AG04449 (cell line): ENCODE measurements at places on chromosomes 6 and 20.

DNA sequence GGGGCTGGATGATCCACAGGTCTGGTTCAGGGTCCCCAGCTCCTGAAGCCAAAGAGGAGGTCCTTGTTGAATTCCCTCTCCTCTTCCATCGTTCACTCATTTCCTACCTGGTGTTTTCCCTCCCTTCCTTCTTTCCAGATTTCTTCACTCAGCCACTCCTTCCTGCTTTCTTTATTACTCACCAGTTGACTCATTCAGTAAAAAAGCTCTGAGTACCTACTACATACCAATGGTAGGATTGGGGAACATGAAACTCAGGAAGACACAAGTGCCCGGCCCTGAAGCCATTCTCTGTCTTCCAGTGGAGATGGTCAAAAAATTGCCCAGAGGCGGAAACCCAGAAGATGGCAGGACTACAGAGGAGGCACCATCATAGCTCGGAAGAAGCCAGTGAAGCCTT lies 11.9 kb upstream of the NSFL1C start:
- DNase-seq: no peak

DNA sequence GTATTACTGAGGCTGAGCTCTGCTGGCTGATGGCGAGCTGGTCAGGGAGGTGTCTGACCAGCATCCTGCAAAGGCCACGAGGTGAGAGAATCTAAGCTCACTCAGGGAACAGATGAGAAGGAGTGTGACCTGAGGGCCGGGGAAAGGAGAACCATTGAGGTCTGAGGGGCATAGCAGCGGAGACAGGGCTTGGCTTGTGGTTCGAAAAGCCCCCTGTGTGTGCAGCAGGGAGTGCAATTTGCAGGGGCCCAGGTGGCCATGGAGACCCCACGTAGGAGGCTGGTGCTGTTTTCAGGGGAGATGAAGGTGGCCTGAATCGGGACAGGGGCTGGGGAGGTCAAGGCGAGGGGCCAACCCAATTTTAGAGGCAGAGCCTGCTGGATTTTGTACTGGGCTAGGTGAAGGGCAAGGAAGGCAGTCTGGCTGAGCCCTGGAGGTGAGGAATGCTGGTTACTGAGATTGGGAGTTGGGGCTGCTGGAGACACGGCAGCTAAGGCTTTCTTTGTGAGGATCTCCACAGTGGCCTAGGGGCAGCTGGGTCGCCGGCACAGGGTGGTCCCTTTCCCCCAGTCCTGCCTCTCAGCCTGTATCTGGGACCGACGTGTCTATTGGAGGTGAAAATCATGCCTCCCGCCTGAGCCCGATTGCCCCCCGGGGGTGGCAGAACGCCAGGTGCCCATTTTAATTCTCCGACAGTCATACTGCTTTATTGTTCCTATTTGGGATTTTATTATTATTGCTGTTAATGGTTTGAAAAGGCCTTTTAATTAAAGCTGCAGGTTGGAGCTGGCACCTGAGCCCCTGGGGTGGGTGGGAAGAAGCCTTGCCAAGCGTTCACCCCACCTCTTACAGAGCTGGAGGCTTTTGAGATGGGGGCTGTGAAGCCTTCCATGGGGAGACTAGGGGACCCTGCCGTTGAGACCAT lies 28.4 kb downstream of the DLGAP4 start:
- DNase-seq: no peak

GRCh38 chr6:37620519-37620918 lies 77.2 kb downstream of the MDGA1 start:
- no peak for DNase-seq

DNA sequence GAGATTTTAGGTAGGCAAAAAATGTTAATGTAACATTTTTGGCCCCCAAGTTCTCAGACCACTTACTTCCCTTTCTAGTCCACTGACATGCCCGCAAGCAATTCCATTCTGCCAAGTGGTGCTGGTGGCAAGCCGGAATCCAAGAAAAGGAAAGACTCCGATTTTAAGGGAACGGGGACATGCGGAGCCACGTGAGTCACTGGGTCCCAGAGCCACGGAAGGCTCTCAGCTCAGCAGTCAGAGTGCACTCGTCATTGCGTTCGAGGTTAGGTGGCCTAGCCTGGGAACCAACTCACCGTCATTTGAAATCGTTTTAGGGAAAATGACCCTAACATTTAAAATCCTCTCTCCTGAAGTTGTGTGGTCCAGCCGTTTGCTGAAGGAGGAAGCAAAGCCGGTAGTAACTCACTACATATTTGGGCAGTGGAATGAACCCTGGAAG lies 711 bp upstream of the SIRT5 start:
- DNase-seq: no peak

DNA sequence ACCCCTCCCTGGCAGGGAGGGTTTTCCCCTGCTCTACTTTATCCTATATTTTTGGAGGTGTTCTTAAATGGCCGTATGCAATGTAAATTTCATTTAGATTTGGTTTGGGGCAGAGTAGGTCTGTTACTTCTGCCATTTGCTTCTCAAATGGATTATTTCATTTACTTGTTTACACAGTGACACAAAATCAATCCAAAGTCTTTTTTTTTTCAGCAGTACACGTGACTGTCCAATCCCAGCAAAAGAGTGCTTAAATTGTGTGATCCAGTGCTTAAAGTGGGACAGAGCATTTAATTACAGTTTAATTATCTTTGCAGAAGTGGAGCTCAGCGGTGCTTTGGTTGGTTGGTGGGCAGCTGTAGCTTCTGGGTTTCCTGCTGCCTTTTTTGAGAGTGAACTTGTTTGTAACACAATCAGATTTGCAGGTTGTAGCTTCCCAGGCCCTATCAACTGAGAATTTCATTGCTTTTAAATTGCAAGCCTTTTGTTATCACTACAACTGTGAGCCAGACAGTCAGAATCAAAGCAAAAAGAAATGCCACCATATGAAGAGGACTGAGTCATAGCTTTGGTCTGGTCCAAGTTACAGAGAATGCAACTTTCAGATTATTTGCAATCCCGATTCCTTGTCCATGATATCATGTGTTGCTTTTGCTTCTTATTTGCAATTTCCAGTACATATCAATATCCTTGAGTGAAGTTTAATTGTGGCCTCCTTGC lies 216.9 kb downstream of the DOK5 start:
- no peak for DNase-seq

GRCh38 chr20:39605908-39606307 lies 643.8 kb downstream of the DHX35 start:
- DNase-seq: no peak

DNA sequence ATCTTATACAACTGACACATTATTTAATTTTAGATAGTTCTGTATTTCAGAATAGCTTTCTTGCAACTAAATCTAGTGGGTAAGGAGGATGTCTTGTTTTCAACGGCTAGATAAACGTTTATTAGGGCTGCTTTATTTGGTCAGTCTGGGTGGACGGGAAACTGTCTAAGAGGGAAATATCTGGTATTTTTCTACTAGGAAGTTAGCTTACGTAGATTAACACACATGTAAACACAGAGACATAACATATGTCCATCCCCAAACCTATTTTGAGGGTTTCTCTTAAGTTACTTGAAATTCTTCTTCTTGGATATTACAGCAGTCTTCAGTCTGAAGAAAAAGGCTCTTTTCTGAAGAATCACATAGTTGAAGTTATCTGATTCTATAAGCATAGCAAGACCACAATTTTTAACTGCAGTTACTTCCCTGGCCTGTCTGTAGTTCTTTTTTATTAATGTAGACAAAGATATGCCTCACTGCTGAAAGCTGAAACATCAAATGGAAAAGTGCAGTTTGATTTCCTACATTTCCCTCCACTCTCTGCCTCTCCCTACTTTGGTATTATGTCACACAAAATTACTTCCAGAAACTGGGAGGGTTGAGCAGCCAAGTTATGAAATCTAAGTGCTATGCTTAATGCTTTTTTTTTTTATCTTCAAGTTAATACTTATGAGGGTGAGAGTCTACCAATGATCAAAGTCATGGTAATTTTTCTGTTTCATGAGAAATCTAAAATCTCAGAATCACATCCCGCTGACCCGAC lies 37.4 kb downstream of the PLAGL1 start:
- DNase-seq: no peak
